ENCODE measurements at places on chromosomes 1 and 21. TPM values are rescaled to one million over a fixed set of nuclear protein-coding genes. Genes with fewer than 3 reads are reported as not detected.

DNA sequence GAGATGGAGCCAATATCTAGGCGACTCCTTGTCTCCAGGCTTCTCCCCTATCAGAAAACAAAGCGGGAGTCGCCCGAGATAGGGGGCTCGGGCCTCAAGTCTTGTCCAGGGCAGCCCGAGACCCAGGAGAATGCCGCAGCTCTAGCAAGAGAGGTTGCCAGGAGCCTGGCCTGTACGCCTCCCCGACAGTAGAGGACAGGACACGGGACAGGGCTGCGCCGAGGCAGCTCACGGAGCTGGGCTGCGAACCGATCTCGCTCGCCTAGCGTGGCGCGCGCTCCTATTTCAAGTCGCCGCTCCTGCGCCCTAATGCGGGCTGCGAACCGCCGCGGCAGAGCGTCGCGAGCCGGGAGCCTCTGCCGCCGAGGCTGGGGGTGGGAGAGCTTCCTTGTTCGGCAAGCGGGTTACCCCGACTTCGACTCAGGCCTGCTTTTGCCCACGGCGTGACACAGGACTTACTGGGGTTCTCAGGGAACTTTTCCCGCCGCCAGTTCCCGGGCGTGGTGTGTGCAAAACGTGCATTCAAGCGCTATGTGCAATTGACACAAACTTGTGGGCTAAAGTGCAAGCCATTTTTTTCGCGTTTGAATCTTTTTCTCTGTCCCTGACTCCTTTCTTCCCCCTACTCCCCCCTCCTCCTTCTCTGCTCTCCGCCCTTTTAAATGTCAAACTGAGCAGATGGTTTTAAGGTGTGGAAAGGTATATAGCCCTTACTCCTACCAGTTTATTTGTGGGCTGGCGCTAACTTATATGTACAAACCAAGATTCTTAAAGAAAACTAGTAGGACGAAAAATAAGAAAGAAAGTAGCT is 2.4 kb upstream of the PROX1 start:
- peak; percentile 84 for DNase-seq

GRCh38 chr1:6084781-6085495 is 39.2 kb downstream of the KCNAB2 start:
- DNase-seq = no peak

DNA sequence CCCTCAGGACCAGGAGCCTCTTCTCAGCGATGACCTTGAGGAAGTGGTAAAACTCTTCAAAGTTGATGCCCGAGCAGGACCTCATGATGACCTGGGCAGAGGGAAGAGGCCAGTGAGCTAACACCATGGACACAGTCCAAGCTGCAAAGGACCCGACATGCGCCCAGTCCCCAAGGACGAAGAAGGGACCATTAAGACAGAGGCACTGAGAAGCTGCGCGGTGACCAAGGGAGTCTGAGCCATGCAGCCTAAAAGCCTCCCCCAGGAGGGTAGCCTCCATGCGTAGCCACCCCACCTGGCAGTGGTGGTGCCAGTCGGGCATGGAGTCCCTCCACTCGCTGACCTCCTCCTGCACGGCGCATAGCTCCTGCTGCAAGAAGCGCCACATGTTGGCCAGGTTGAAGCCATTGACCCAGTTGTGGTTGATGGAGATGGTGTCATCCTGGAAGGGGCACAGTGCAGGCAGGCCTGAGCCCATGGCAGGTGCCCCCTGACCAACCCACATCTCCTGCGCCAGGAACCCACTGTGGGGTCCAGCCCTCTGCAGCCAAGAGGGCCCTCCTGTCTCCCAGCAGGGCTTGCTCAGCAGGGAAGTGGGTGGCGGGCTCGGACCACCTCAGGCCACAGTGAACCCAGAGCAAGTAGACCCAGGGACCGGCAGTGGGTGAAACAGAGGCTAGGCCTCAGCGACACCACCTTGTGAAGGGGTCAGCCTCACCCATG is 2.4 kb downstream of the JMJD4 start:
- no peak for DNase-seq

CA6 gene
- total RNA-seq = not detected

DNA sequence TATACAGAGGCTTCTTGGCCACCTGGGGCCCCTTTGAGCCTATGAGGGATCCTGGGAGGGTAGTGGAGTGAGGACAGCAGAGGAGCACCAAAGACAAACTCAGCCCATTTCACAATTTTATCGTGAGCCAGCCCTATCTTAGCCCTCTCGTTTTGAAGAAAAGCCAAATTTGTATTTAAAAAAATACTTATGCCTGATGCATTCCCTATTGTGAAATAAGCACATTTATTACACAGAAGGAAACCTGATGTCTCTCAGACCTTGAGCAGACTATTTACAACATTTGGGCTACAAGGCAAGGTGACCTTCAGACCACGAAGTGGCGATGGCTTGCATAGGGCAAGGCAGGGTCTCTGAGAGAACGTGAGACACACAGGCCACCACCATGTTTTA is 41.3 kb upstream of the H6PD start:
- DNase-seq = no peak

UQCRHL gene
- 1.9 TPM for total RNA-seq

DNA sequence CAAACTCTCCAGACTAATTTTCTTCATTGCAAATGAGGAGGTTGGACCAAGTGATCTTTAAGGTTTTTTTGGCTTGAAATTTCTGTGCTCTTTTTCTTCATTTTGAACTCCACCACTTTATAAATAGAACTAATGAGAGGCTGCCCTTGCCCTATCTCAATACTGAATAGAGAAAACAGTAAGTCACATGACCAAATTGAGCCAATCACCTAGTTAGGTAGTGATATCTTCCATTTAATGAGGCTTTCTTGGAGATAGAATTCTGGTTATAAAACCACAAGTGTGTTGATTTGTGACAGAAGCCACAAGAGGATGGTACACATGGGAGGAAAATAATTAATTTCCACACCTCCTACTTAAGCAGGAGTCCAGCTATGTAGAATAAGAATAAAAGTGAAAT is 263.4 kb upstream of the SNX7 start:
- no peak for DNase-seq

- peak; percentile 59 for DNase-seq
Measured at GRCh38 chr1:64892576-64893573, 73.5 kb downstream of the JAK1 start.

All from endodermal cell (in vitro differentiated cells).